Activated CD8-positive, alpha-beta memory T cell treated with anti-CD3 and anti-CD28 coated beads, Interleukin-2, amount 10 ng/mL, durations not matched to agents 7 days and 5 days (primary cell): ENCODE measurements at places on chromosomes 2 and 18.

GRCh38 chr2:101193033-101193626 is 41.9 kb upstream of the TBC1D8 start:
- no peak overlapping the region for H3K27ac ChIP-seq
- H3K4me1 ChIP-seq = no peaks in the 10 kb centered on the region
- peaks cover 4% of the 10 kb centered on the region for H3K27me3 ChIP-seq
- no peak overlapping the region for H3K4me3 ChIP-seq
- no peak for DNase-seq

DNA sequence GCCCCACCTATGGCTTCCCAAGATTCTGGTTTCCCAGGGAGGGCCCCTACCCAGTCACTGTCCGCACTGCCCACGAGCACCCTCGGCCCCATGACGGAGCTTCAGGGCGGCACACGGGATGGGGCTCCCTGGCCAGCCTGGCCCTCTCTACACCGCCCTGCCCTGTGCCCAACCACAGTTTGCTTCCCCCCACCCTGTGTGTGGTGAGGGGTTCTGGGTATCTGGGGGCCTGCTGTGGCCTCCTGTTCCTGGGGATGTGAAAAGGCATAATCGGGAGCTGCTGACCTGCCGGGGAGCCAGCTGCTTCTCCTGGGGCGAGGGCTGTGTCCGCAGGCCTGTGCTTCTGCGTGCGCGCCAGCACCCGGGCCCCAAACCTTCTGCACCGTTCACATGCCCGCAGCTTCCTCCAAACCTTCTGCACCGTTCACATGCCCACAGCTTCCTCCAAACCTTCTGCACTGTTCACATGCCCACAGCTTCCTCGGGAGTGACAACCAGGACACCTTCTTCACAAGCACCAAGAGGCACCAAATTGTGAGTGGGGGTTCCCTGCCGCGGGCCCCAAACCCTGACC is 12.4 kb downstream of the ANO7 start:
- no peak for DNase-seq
- no peak overlapping the region for H3K4me3 ChIP-seq
- no peak overlapping the region for H3K27ac ChIP-seq

DNA sequence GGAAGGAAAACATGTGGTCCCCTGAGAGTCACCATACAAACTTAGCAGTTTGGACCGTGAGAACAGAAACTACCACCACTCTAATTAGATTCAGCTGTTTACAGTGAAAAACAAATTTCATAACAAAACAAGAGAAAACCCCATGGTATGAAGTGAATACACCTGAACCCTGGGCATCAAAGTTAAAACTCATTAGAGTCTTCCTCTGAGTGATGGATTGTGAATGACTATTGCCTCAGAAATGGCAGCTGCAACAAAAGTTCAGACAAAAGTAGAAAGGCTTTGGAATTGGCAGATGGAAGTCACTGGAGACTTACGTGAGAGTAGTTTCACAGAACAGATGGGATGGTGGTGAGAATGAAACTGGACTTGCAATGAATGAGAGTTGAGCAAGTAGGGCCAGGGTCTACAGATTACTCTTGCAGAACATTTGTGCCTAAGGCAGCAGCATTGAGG is 98.0 kb downstream of the AAK1 start:
- H3K4me1 ChIP-seq = no peaks in the 10 kb centered on the region
- H3K4me3 ChIP-seq = no peak overlapping the region
- no peak for DNase-seq
- no peak overlapping the region for H3K27ac ChIP-seq
- no peaks in the 10 kb centered on the region for H3K27me3 ChIP-seq

GRCh38 chr2:207338220-207338607 is 172.5 kb upstream of the KLF7 start:
- no peaks in the 10 kb centered on the region for H3K27me3 ChIP-seq
- H3K4me3 ChIP-seq = no peak overlapping the region
- DNase-seq = no peak
- H3K27ac ChIP-seq = peak overlapping the region; percentile 85

GRCh38 chr2:29187926-29188325 is 72.7 kb downstream of the CLIP4 start:
- peaks cover 10% of the 10 kb centered on the region for H3K4me1 ChIP-seq
- no peak overlapping the region for H3K4me3 ChIP-seq
- H3K27ac ChIP-seq = no peak overlapping the region
- H3K27me3 ChIP-seq = no peaks in the 10 kb centered on the region

DNA sequence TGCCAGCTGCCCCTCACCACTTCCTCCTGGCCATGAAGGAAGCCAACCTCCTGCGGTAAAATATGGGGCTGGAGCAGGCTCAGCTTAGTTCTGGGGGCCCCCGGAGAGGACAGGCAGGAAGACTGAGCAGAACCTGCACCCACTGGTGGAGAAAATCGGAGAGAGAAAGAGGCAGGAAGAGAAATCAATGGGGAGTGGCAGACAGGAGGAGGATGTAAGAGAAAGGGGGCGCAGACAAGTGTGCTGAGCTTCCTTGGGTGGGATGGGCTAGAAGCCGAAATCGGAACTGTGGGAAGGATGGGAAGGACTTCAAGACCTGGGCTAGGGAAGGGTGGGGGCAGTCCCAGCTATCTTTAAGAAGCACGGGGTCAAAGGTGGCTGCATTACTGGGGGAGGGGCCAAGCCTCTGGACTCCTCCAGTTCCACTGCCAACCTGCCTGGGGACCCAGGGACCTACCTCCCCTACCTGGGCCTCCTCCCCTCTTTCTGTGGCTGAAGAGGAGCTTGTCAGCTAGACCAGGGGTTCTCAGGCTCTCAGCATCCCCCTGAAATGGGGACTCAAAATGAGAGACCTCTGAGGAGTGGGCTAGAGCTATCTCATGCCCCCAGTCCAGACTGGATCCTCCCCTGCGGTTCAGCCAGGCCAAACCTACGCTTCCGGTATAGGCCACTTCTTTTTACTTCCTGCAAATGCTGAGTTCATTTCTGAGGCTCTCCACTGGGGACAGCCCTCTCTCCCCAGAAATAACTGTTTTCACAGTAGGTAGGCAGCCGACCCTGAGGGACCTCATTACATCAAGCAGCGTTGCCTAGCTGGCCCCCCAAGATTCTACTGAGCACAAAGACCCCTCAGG is 33.6 kb upstream of the B3GNT7 start:
- no peak overlapping the region for H3K4me3 ChIP-seq
- H3K27ac ChIP-seq = peak overlapping the region; percentile 81
- no peaks in the 10 kb centered on the region for H3K27me3 ChIP-seq
- H3K36me3 ChIP-seq = no peaks in the 10 kb centered on the region

GRCh38 chr2:218305383-218305782 is 13.1 kb upstream of the TMBIM1 start:
- no peak for DNase-seq
- H3K4me1 ChIP-seq = peaks cover 10% of the 10 kb centered on the region
